ENCODE measurements at places on chromosomes 5 and 9.

DNA sequence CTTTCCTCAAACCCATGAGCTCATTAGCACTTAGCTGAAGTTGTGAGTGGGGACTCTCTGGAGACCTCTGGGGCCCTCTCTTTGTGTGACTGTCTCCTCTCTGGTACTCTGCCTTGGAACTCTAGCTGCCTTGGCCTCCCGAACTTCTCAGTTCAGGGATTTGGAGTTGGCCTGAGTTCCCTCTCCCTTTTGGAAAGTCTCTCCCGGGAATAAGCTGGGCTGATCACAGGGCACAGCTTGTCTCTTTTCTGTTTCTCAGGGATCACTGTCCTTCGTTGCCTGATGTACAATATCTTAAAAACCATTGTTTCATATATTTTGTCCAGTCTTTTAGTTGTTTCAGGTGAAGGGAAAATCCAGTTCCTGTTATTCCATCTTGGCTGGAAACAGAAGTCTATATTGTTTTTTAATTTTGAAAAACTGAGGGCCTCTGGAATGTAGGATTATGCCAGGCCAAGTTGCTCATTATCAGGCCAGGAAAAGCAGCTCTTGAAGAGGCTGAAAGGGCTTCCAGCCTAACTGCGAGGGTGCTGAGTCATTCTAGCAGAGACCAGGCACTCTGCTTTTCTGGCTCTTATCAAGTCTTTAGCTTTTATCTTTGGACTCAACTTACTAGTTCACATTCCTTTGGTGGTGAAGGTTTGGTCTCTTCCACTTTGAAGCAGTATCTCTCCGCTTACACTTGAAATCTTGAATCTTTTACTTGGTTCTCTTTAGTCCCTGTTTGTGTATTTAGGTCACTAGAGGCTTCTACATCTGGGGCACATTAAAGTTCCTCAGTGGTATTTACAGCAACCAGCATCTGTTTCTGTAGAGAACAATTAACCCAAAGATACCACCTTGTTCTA lies 8.4 kb upstream of the RGS3 start:
- peaks cover 12% of the 10 kb centered on the region for H3K4me1 ChIP-seq
- H3K4me3 ChIP-seq = peak overlapping the region; percentile 46
- peak; percentile 77 for DNase-seq
- H3K27ac ChIP-seq = peak overlapping the region; percentile 70
- H3K36me3 ChIP-seq = no peaks in the 10 kb centered on the region
- H3K27me3 ChIP-seq = no peaks in the 10 kb centered on the region

- H3K27ac ChIP-seq = no peak overlapping the region
- no peak for DNase-seq
- H3K4me1 ChIP-seq = no peaks in the 10 kb centered on the region
- H3K27me3 ChIP-seq = no peaks in the 10 kb centered on the region
- H3K36me3 ChIP-seq = no peaks in the 10 kb centered on the region
These were observed 427.7 kb downstream of the PRELID2 start for GRCh38 chr5:145407300-145408047.

DNA sequence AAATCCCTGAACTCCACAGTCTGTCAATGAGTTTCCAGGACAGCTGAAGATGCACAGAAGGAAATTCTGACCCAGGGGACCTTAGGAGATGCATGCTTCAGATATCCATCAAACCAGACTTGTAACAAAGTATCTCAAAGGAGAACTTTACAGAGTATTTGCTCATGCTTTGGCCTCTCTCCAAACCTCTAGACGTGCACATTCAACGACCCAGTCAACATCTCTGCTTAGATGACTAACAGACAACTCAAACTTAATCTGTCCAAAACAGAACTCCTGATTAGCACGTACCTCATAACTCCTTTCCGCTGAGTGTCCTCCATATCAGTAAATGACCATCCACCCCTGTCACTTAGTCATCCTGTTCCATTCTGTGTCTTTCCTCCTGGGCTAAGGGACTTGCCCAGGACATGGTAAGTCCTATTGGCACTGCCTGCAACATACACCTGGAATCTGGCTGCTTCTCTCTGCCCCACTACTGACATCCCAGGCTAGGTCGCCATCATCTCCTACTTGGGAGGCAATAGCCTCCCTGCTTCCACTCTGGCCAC lies 107.4 kb downstream of the LMNB1 start:
- H3K4me1 ChIP-seq = peaks cover 10% of the 10 kb centered on the region
- H3K27me3 ChIP-seq = no peaks in the 10 kb centered on the region
- H3K36me3 ChIP-seq = no peaks in the 10 kb centered on the region
- peak overlapping the region; percentile 16 for H3K4me3 ChIP-seq

DNA sequence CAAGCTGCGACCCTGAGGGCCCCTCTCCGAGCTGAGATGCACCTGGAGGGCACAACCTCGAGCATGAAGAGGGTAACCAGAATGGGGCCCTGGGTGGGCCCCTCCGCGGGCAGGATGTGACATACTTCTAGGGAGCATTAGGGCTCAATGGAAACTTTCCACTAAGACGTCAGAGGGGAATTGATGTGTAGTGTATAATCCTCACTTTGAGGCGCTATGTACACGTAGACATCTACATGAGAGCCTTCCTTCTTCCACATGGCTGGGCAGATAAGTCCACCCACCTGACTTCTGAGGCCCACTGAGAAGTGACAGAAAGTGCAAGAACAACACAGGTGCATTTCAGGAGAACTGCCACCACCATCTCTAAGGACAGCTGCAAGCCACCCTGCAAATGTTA lies 61.0 kb downstream of the DAP start:
- peaks cover under 1% of the 10 kb centered on the region for H3K36me3 ChIP-seq
- H3K27me3 ChIP-seq = no peaks in the 10 kb centered on the region
- H3K27ac ChIP-seq = no peak overlapping the region
- H3K4me1 ChIP-seq = peaks cover 9% of the 10 kb centered on the region
- no peak for DNase-seq

DNA sequence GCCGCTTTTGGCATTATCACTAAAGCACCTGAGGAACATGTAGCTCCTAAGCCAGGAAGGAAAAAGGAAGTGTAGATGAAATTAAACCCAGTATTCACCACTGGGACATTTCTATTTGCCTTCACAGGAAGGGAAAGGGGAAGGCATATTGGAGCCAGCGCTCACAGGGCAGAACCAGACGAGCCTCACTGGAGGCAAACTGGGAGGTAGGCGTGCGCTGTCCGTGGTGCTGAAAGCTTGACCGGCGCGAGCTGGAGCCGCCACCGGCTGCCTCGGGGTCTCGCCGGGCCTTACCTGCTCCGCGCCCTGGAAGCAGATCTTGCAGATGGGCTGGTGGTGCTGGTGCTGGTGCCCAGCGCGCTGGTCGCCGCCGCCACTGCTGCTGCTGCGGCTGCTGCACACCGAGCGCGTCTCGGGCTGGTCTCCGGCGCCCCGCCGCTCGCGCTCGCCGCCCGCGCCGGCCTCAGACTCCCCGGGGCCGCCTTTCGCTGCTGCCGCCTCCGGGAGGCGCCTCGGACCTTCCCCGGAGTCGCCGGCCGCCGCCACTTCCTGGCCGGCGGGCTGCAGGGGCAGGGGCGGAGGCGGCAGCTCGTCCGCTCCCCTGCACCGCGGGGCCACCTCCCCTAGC lies 732 bp downstream of the MARCHF11 start:
- no peaks in the 10 kb centered on the region for H3K4me1 ChIP-seq
- H3K4me3 ChIP-seq = peak overlapping the region; percentile 83
- H3K27ac ChIP-seq = no peak overlapping the region

- no peaks in the 10 kb centered on the region for H3K4me1 ChIP-seq
- peaks cover 5% of the 10 kb centered on the region for H3K36me3 ChIP-seq
- H3K27me3 ChIP-seq = no peaks in the 10 kb centered on the region
These were observed 51.5 kb downstream of the C9orf152 start for GRCh38 chr9:110156416-110156815.

- no peaks in the 10 kb centered on the region for H3K27me3 ChIP-seq
- H3K4me1 ChIP-seq = no peaks in the 10 kb centered on the region
These were observed 114.1 kb downstream of the MLLT3 start for GRCh38 chr9:20508242-20508641.

GRCh38 chr5:139955616-139956273 lies 87.4 kb downstream of the NRG2 start:
- peak; percentile 85 for DNase-seq
- H3K27ac ChIP-seq = no peak overlapping the region
- H3K27me3 ChIP-seq = no peaks in the 10 kb centered on the region
- H3K36me3 ChIP-seq = no peaks in the 10 kb centered on the region

DNA sequence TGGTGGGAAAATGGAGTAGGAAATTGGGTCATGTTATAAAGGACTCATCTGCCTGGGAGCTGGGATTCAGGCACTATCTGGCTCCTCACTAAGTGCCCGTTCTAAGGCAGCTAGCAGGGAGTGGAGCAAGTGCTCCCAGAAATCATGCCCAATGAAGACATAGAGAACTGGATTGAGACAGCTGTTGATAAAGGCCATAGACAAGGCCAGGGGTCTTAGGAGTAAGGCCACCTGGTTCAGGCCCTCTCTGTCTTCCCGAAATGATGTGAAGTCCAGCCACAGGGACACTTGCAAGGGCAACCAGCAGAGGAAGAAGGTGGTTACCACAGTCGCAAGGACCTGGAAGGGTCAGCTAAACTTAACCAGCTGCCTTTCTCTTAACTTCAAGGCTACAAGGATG lies 20.1 kb upstream of the SPINK1 start:
- peak; percentile 60 for DNase-seq
- no peaks in the 10 kb centered on the region for H3K27me3 ChIP-seq
- H3K36me3 ChIP-seq = no peaks in the 10 kb centered on the region
- H3K27ac ChIP-seq = no peak overlapping the region
- no peak overlapping the region for H3K4me3 ChIP-seq

GRCh38 chr5:10401498-10401897 lies 40.2 kb upstream of the ROPN1L start:
- H3K4me1 ChIP-seq = no peaks in the 10 kb centered on the region
- no peak overlapping the region for H3K4me3 ChIP-seq
- DNase-seq = no peak
- peaks cover 87% of the 10 kb centered on the region for H3K36me3 ChIP-seq

DNA sequence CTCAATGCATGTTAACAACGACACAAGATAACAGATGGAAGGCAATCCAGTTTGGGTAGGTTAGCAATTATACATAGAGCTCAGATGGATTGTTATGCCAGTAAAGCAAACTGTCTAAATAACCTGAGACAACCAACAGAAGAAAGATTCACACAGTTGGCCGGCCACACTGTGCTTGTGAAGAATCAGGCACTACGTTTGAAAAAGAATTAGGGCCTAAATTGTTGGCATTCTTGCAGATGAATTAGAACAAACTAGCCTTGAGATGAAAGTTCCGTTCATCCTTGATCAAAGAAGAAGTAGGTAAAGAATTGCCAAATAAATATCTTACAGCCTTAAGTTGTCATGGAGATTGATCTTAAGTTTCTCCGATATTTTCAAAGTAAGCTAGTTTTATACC lies 210.6 kb downstream of the CDH18 start:
- no peaks in the 10 kb centered on the region for H3K4me1 ChIP-seq
- H3K36me3 ChIP-seq = no peaks in the 10 kb centered on the region
- no peak for DNase-seq
- H3K27me3 ChIP-seq = no peaks in the 10 kb centered on the region
- no peak overlapping the region for H3K27ac ChIP-seq

DNA sequence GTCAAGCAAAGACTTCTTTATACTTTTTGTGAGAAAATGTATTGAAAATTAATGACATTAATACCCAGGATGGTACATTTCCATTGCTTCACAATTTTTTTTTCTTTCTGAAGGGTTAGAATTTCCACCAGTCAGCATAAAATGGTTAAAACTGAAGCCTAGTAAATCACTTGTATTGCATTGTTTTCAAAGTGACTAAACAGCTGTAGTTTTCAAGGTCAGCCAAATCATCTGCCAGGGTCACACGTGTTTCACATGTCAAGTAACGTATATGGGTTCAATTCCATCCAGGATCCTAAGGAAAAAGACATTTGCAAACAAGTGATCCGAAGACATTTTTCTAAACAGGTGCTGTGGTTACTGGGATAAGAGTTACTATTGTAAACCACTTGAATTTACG lies 574.2 kb downstream of the RAB3C start:
- no peaks in the 10 kb centered on the region for H3K36me3 ChIP-seq
- H3K4me3 ChIP-seq = no peak overlapping the region
- DNase-seq = no peak
- no peak overlapping the region for H3K27ac ChIP-seq

GRCh38 chr9:126393876-126394275 lies 67.2 kb downstream of the MVB12B start:
- no peak overlapping the region for H3K27ac ChIP-seq
- no peak for DNase-seq
- H3K4me1 ChIP-seq = no peaks in the 10 kb centered on the region
- peaks cover 18% of the 10 kb centered on the region for H3K36me3 ChIP-seq
- H3K4me3 ChIP-seq = no peak overlapping the region

Measured in endodermal cell (in vitro differentiated cells).